Pulmonary artery endothelial cell (primary cell): ENCODE measurements at places on chromosomes 2 and 18.

GRCh38 chr2:11757101-11757500, 10.7 kb downstream of the LPIN1 start:
- DNase-seq = no peak

DNA sequence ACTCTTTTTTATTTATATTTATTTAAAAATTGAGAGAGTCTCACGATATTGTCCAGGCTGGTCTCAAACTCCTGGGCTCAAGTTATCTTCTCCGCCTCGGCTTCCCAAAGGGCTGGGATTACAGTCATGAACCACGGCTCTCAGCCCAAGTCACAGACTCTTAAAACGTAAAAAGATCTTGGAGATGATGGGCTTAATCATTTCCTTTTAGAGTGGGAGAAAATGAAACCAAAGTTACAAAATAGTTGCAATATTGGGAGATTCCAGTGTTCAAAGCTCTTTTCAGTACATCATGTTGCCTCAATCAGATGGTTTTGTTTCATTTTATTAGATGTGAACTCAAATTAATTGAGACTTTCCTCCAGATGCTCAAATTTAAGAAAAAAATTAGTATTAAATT, 151.4 kb upstream of the XPO1 start:
- no peak for DNase-seq

GRCh38 chr2:146312899-146313298, 1531.9 kb upstream of the ACVR2A start:
- DNase-seq = peak; percentile 1

DNA sequence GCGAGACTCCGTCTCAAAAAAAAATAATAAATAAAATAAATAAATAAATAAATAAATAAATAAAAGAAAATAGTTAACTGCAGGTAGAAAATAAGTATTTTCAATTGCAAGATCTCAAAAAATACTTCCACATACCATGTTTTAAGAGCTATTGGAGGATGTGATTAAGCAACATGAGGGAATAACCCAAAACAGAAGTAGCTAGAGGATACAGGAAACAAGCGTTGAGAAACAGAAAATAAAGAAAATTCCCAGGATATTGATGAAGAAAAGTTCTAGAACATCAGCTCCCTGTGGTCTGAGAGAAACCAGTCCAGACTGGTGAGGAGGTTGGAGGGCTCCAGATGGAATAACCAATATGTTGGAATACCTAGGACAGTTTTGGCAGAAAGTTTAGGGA, 57.3 kb upstream of the RND3 start:
- DNase-seq = no peak

DNA sequence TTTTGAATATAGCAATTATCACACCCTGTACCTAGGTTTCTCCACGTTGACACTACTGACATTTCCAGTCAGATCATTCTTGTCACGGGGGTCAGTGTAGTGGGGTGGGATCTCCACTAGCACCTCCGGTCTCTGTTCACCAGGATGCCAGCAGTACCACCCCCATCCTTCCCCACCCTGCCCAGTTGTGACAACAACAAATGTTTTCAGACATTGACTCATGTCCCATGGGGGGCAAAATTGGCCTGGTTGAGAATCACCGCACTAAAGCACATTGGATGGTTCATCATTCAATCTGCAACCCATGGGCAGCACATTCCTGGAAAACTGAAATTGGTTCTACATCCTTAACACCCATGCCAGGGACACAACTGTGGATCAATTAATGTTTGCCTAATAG, 32.3 kb downstream of the FEZ2 start:
- DNase-seq = no peak

DNA sequence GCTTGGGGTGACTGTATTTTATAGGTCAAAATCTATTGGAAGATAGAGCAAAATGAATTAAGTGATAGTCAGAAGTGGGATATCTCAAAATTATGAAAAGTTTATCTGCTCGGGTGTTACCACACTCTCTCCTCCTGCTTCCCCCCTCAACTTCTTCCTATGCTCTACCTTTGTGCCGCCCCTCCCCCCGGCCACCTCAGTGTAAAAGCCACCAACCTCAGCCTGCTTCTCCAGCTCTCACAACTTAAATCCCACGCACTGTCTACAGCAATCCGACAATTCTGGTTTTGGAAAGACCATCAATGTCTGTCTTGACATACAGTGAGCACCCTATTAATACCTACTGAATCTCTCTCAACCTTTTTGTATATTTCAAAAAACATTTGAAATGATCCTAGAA, 164.6 kb downstream of the DCC start:
- no peak for DNase-seq

- DNase-seq = no peak
Measured at GRCh38 chr2:130957915-130958314, 121.2 kb downstream of the ARHGEF4 start.

DNA sequence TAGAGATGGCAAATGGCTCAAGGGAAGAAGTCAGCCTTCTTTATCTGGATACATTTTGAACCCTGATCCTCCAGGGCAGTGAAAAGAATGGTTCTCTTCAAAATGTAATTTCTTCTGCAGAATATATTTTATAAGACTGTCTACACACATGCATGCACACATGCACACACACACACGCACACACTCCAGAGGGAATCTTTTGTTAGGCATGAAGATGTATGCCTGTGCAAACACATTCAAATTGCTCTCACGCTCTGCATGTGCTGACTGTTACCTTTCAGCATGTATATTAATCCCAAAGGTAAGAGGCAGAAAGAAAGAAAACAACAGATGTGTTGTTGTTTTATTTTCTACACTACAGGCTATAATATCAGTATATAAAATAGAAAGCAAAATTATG, 43.2 kb downstream of the SLC5A7 start:
- DNase-seq = no peak

- DNase-seq = no peak
Measured at GRCh38 chr2:238573065-238573778, 146.5 kb downstream of the ASB1 start.

DNA sequence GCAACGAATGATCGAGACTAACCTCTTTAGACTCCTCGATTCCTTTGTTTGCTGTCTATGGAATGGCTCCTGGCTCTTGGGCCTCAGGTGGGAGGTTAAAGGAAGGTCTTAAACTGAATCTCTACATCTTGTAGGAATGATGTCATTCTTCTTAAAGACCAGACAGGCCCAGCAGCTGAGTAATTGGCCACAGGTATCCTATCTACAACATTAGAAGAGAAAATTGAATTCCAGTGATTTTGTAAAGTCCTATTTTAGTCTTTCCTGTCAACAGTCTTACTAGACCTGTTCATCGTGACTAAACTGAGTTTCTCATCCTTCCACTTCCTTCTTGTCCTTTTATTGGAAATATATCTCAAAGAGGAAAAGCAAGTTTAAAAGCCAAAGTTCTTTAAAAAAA, 274.8 kb downstream of the ALPK2 start:
- no peak for DNase-seq

GRCh38 chr18:72762515-72763122, 105.2 kb downstream of the NETO1 start:
- no peak for DNase-seq

GRCh38 chr2:143720095-143720664, 591.0 kb downstream of the ARHGAP15 start:
- no peak for DNase-seq

DNA sequence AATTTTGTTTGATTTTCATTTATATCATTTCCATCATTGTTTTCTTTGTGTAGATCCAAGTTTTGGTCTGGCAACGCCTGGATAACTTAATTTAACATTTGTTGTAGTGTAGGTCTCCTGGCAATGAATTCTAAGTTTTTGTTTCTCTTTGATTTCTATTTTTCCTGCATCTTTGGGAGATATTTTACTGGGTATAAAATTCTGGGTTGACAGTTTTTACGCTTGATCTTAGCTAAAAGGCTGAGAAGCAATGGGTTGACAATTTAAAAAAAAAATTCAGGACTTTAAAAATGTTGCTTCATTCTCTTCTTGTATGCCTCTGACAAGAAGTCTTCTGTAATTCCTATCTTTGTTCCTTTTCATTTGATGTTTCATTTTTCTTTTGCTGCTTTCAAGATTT, 8.6 kb downstream of the LYPD6B start:
- no peak for DNase-seq

DNA sequence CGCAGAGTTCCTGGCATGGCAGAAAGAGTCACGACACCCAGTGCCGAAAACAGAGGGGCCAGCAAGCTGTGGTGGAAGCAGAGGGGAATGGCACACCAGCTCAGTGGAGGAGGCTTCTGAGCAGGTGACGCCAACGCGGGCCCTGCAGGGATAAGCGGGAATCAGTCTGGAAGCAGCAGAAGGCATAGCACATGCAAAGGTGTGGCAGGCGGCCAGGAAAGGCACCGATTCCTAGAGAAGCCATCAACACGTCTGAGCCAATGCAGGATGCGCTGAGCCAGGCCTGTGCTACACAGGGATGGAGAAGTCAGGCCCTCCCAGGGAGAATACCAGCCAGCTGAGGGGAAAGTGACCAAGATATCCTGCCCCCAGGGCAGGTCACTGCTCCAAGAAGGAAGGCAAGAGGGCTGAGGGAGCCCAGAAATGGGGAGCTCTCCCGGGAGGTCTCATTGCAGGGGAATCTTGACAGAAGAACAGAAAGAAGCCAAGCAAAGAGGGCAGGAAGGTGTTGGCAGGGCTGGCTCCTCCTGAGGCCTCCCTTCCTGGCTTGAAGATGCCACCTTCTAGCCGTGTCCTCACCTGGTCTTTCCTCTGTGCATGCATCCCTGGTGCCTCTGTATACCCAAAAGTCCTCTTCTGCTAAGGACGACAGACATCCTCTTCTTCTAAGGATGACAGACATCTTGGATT, 16.3 kb downstream of the TEX51 start:
- DNase-seq = no peak

- no peak for DNase-seq
Measured at GRCh38 chr2:85674417-85674816, 6.4 kb upstream of the SFTPB start.

DNA sequence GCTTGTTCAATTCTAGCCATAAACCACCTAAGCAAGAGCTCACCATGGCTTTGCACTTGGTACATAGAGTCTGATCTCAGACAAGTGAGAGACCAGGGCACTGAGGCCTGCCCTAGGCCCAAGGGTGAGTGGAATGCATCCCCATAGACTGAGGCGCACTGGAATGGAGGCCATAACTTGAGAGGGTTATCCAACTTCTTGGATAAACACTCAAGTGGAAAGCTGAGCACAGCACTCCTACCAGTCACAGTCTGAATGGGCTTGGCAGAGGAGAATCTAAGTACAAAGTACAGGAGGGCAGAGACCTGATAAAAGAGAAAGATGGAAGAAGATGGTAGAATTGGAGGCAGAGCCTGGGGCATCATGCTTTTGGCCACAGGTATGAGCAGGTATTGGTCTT, 30.4 kb upstream of the CASP10 start:
- no peak for DNase-seq

DNA sequence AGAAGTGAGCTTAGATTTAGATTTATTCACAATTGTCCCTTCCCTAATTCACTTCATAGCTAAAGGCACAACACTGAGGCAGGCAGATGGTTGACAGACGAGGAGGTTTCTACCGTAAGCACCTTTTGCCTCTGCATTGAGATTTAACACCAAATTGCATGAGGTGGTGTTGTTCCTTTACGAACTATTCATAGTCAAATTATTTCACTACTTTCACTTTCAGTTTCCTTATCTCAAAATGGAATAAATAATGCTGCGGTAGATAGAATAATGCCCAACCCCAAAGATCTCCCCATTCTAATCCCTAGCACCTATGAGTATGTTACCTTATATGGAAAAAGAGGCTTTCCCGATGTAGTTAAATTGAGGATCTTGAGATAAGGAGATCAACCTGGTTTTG, 58.9 kb upstream of the LINC00305 start:
- no peak for DNase-seq

DNA sequence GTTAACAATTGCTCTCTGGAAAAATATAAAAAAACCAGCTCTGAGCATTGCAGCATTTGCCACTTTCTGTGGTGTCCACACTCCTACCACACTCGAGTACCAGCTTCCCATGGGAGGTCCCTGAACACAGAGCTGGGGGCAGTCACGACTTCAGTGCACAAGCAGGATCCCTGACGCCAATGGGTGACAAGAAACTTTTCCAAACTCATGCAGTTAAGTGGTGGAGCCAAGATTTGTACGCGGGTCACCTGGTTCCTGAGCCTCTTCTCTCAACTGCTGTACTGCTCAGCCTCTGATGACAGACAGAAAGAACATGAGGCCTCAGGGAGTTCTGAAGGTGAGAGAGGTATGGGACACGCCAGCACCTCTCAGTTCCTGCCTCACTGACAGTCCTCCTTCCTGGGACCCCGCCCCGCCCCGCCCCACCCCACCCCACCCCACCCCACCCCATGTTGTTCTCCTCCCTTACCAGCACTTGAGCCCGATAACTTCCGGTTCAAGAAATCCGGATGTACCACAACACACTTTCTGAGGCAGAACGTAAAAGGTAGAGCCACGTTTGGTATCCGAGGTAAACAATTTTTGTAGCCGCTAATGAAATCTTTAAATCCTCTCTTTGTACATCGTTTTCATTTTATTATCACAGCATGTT, 287.6 kb downstream of the MYCN start:
- DNase-seq = no peak

DNA sequence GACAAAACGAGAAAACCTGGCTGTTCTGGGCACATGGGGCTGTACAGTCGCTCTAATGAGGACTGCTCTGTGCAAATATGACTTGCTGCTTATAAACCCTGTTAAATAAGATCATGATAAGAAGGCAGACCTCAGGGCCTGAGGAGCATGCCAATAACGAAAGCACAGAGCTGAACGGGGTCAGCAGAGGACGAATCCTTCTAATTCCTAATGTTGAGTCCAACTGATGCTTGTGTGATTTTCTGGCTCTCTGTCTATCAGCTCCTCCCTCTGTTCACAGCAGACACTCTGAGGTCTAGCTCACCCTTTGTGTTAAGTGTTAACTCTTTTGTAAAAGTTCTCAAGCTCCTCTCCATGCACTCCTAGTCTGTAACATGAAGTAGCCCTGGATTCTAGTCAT, 167.2 kb upstream of the REV1 start:
- no peak for DNase-seq

GRCh38 chr2:123438251-123438650, 586.8 kb upstream of the CNTNAP5 start:
- DNase-seq = no peak

GRCh38 chr2:163345795-163346573, 389.8 kb downstream of the FIGN start:
- DNase-seq = peak; percentile 20

DNA sequence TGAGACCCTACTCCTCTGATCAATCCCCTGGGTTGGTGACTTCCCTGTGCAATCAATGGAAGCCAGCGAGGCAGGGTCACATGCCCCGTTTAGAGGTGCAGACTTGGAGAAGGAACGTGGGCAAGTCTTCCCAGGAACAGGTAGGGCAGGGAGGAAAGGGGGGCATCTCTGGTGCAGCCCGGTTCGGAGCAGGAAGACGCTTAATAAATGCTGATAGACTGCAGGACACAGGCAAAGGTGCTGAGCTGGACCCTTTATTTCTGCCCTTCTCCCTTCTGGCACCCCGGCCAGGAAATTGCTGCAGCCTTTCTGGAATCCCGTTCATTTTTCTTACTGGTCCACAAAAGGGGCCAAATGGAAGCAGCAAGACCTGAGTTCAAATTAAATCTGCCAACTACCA, 821 bp upstream of the PROC start:
- DNase-seq = no peak

- no peak for DNase-seq
Measured at GRCh38 chr18:65706646-65707045, 44.2 kb upstream of the CDH7 start.
